Stimulated activated CD8-positive, alpha-beta memory T cell treated with anti-CD3 and anti-CD28 coated beads, Interleukin-7, amount 100 ng/mL, for 48 hours (primary cell): ENCODE measurements at places on chromosomes 12 and 14.
A peak's percentile ranks its signal among the peaks of the same experiment; 100 is the strongest.

DNA sequence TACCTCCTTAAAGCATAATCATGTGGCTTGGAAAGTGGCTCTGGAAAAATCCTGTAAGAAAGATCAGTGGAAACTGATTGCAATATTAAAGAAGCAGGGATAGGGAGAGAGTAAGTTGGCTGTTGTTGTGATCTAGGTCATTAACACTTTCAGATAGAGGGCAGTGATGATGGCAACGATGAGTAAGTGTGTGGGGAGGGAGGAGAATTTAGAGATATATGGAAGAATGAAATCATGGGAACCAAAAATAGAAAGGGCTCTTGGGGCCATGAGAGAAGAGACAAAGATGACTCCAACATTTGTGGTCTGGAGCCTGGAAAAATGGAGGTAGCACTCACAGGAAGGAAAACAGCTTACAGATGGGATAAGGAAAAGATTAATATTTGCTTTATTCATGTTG lies 23.3 kb downstream of the SNRPF start:
- DNase-seq: no peak

DNA sequence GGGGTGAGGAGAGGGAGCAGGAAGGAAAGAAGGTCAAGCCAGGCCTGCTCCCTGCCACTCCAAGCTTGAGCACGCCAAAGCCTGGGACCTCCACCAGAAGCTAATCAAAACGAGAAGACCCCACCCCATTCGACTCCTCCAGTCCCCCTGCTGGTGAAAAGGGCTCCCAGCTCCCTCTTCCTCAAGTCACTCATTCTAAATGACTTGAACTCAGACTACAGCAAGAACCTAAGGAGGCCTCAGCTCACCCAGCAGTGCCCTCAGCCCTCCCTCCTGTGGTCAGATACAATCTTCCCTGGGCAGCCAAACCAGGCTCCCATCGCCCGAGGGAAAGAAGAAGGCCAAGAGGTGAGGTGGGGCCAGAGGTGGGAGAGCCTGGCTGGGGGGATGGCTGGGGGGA lies 17.4 kb downstream of the HDAC7 start:
- no peak for DNase-seq

- DNase-seq: no peak
These were observed 10.7 kb downstream of the CCDC196 start for GRCh38 chr14:66496911-66497310.

DNA sequence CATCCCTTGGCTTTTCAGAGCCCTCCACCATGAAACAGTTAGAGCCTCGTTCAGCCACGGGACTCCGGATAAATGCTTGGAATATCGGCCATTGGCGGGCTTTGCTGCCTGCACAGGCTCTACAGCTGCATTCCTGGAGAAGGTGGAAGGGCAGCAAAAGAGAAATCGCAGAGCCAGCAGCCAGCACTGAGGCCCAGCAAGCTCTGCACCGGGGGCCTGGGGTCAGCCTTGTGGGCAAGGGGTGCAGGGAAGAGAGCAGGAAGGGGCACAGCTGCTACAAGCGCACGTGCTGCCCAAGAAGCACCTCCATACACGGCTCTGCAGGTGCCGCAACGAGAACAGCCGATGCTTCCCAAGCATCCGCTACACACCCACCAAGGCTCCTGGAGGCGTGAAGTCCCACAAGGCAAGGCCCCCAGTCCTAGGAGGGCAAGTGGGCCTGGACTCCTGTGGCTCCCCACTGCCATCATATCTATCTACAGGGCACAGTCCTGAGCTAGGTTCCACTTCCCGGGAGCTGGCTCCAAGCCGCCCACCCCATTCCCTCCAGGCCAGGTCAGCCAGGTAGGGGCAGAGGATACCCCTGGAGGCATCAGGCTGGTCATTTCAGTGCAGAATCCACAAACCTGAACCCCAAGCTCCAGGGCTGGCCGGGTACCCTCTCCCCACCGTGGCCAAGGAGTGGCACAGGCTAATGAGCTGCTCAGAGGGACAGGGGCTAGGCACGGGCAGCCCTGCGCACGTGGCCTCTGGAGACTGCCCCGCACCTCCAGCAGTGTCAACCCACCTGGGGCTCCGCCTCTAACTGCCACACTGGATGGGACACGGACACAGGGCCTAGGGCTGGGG lies 40.2 kb downstream of the CCNK start:
- DNase-seq: no peak

- no peak for DNase-seq
These were observed 37.8 kb downstream of the PHETA1 start for GRCh38 chr12:111330800-111331752.

DNA sequence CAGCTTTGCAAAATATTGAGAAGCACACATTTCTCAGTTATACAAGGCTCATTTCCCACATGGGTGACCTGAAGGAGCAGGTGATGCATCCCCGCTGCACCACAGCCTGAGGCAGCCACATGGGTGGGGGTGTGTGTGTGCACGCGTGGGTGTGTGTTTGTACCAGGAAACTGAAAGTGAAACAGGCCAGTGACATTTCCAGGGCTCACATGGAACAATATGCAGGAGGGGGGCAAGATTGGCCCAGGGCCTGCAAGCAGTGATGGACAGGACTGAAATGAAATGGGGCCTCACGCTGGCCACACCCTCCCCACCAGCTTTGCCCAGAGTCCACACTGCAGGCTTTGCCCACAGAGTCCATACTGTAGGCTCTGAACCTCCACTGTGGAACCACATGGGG lies 154.2 kb upstream of the PARP11 start:
- DNase-seq: peak; percentile 53

GRCh38 chr12:108633534-108634248 lies at the start of gene SELPLG:
Gene SELPLG, minus strand, starts transcription at chr12:108633894. Its CDS starts 9,587 bp downstream, at chr12:108624307.
- DNase-seq: peak; percentile 91

DNA sequence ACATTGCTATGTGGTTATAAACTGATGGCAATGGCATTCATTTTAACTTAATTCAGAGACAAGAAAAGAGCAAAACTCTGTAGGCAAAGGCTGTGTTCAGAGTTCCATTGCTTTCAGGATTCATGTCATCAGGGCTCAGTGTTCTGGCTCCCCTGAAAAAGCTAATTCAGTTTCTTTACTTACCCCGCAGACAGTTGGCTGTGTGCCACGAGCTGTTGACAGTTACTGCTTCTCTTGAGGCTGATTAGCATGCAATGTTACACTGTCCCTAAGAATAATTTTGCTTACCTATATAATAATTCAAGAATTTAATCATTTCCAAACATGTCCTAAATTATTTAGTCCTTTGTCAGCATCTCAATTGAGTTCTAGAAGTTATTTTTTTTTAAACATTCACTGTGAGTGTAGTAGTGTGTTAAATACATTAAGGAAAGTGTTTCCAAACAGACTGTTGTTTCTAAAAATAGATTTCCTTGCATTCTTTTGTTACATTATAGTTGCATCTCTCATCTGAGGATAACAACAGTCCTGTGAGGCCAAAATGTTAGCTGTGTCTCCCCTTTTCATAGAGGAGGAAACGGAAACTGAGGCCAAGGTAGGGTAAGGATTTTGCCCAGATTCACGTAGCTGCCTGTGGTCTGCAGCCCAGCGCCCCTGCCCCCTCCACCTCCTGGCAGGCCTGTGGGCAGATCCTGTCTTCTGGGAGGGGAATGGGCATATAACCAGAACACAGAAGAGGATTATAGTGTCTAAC lies 98.6 kb downstream of the PELI2 start:
- DNase-seq: no peak

DNA sequence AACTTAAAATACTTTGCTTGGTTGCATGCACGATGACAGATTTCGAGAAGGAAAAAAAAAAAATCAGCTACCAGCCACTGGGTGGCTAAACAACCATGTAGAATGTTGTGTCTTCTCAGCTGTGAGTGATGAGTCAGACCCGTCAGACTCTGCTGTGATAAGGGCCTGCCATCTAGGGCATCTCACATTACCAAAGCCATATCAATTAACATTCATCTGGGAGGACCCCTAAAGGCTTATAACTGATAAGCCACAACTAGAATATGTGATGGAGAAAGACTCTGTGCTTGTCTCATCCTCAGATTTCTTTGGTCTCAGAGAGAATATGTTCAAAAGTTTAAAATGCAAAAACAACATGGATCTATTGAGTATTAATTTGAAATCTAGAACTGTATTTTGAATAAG lies 111.5 kb downstream of the PAX9 start:
- DNase-seq: no peak

- peak; percentile 81 for DNase-seq
These were observed at the start of gene PFDN5 for GRCh38 chr12:53295070-53295890. Gene PFDN5, plus strand, starts transcription at chr12:53295542. Its CDS starts 26 bp downstream, at chr12:53295568.

GRCh38 chr12:16324272-16324671 lies 23.2 kb upstream of the MGST1 start:
- DNase-seq: no peak

- DNase-seq: peak; percentile 17
These were observed 8.9 kb downstream of the ANG start for GRCh38 chr14:20697273-20698017.

- no peak for DNase-seq
These were observed 5.0 kb upstream of the INF2 start for GRCh38 chr14:104684449-104684821.

- no peak for DNase-seq
These were observed 75.2 kb downstream of the CMAS start for GRCh38 chr12:22121224-22121623.

- DNase-seq: no peak
These were observed 62.2 kb downstream of the BMP4 start for GRCh38 chr14:53894456-53894855.

DNA sequence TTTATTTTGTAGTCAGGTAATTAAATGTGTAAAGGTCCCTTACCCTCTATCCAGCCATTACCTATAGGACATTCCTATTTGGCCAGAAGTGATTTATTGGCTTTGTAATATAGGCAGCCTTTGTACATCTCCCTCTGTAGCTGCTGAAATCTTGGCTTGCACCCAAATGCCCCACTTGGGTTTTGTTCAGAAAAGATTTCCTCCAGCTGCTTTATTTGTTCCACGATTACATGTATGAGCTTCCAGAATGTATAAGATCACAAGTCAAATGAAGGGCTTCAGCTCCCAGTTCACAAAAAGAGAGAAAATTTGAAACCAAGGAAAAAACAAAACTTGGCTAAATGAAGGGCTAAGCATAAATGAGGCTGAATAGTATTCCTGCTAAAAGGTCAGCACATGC lies 103.4 kb downstream of the EFCAB11 start:
- no peak for DNase-seq

DNA sequence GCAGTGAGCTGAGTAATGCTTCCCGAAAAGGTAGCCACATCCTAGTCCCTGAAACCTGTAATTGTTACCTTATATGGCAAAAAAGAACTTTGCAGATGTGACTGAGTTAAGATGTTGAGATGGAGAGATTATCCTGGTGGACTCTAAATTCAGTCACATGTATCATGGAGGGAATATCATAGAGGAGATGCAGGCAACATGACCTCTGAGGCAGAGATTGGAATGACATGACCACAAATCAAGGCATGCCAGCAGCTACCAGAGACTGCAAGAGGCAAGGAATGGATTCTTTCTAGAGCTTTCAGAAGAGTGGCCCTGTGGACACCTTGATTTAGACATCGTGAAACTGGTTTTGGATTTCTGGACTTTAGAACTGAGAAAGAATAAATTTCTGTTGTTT lies 18.5 kb downstream of the SLC38A6 start:
- DNase-seq: no peak

DNA sequence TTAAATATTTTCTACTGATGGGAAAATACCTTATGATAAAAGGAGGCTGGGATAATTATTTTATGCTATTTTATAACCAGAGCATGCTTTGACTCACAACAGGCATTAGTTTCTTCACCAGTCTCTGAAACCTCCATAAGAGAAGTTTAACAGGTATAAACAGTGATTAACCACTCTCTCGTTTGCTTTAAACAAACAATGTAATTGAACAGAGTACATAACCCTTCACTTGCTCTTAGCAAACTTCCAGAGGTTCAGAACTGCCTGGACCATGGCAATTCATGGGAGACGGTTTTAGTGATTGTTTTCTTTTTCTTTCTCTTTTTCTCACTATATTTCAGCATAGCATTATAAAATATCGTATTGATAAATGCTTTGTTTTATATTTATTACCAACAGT lies 35.3 kb downstream of the CFAP251 start:
- no peak for DNase-seq
